ENCODE measurements at places on chromosomes 4 and X.

DNA sequence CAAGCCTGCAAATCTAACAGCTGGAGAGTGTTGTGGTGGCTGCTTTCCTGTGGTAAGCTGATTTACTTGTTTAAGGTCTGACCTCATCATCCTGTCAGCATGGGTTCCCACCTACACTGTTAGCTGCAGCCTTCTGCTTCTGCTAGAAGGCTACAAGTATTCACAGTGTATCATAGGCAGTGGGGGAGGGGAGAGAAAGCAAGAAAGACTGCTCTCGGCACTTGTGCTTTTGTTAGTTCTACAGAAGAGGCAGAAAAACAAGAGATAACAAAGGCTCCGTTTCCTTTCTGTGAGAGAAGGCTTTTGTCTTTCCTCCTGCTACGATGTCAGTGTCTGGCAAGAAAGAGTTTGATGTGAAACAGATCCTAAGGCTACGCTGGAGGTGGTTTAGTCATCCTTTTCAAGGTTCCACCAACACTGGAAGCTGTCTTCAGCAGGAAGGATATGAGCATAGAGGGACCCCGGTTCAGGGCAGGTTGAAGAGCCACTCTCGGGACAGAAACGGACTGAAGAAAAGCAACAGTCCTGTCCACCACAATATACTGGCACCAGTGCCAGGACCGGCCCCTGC is at the start of gene KLHL4:
TSS of gene KLHL4 (plus strand) at position 232 of the 571 bp plus-strand sequence. CDS start at position 324, 92 bp downstream.
- no peak for DNase-seq

DNA sequence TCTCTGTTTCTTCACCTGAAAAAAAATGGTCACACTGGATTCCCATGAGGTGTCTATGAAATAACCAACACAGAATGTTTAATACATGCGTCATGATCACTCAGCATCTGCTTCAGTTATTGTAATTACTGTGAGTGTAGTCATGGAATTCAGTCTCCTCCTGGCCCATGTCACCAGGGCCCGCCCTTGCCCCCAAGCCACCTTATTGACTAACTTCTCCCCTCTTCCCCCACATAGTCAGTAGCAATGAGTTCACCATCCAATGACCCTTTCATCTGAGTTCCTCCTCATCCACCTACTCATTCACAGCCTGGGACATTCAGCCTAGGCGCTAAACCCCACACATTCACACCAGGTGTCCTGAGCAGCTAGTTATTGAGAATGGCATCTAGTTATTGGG is 15.6 kb downstream of the PNMA6F start:
- DNase-seq, result no peak

DNA sequence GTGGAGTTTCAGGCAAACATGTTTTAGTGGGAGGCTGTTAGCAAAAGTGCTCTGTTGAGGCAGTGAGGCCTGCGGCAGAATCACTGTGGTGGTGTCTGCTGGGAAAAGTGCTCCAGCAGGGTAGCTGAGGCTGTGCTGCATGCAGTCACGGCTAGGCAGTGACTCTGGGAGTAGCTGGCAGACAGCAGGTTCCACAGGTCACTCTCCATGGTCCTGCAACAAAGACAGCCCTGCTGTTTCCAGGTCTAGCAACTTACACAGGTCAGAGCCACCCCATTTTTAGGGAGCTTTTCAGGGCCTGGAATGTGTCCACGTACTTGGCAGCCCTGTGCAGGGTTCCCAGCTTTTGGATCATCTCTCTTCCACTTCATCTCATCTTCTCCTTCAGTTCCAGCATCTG is 184.3 kb downstream of the NAA11 start:
- DNase-seq, result no peak

- no peak for DNase-seq
Observed at GRCh38 chr4:52172166-52172565, 121.1 kb downstream of the SPATA18 start.

- no peak for DNase-seq
Observed at GRCh38 chr4:42751587-42751986, 94.7 kb upstream of the ATP8A1 start.

All from Right ventricle myocardium inferior (tissue), 1 donor.